ENCODE measurements at places on chromosomes 12 and 14.

DNA sequence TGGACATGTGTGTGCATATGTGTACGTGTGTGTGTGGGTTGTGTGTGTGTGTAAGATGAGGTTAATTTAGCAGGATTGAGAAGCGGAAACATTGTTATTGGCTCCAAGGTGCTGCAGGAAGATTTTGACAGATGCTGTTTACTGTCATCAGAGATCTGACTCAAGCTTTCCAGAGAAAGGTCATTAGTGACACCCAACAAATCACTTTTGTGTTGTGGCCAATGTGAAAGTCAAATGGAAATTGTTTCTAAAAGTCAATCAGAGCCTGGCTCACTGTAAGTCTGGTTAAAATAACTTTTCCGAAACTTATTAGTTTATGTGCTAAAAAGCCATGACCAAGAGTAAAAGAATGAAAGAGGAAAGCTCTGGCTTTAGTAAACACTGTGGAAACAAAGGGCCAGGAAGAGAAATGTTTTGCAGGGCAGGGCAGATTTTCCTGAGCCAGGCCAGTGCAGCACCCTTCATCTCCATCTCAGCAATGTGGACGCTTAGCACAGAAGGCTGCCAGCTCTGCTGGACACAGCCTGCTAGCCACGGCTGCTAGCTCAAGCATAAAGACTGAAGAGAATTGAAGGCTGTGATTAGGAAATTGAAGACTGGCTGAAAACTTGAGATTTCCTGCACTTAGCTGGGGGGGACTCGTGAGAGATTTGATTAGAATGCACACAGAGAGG lies 235.8 kb downstream of the NEDD1 start:
- DNase-seq = no peak

GRCh38 chr12:2248087-2248900 lies 195.5 kb downstream of the CACNA1C start:
- no peak for DNase-seq

DNA sequence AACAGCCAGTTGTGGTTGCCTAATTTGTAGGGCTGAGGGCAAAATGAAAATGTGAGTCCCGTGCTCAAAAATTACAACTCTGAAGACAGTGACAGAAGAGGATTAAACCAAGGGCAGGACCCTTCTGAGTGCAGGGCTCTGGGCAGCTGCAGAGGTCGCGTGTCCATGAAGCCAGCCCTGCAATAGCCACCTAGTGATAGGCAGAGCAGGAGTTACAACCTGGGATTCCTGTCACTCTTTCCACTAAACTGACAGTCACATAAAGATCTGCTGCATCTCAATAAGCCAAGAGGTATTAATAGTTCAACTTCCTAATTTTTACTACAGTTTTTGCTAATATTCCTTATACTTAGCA lies 94.1 kb downstream of the SLC2A13 start:
- no peak for DNase-seq

DNA sequence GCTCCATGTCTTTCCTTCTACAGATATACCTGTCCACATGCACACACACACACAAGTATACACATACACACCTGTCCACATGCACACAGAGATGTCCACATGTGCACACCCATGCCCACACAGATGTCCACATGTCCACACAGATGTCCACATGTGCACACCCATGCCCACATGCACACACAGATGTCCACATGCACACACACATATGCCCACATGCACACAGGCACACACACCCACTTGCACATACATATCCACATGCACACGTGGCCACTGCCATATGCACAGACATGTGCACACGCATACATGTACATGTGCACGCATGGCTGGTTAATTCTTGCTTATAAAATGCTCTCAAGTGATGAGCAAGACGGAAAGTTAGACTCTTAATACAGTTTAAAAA lies 32.2 kb downstream of the ELK3 start:
- no peak for DNase-seq

GRCh38 chr14:53285064-53285463 lies 131.9 kb upstream of the DDHD1 start:
- DNase-seq = no peak

GRCh38 chr12:81150382-81150781 lies 72.5 kb downstream of the ACSS3 start:
- DNase-seq = peak; percentile 46

DNA sequence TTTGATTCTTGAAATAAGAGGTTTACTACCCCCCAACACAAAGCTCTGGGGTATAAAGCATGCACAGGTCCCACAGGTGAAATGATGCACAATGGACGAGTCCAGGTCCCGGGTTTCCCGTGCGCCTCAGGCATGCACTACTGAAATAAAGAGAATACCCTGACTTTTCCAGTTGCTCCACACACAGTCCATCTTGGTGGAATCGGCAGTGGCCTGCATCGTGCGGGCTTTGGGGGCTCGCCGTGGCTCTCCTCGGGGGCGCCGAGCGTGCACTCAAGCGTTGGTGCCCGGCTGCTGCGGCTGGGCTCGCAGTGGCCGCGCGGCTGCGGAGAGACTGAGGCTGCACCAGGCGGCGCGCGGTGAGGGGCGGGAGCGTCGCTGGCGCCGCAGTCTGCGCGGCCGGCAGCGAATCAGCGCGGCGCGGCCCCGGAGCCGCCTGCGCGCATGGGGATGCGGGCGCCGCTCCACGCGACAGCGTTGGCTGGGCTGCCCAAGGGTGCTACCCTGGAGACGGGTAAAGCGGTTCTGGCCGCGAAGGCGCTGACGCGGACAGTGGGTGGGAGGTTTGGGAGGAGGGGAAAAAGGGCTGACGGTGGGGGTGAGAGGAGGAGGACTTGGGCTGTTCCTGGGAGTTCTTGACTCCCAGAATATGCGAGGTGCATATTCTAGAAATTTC lies 53.8 kb upstream of the CCDC175 start:
- DNase-seq = peak; percentile 13

DNA sequence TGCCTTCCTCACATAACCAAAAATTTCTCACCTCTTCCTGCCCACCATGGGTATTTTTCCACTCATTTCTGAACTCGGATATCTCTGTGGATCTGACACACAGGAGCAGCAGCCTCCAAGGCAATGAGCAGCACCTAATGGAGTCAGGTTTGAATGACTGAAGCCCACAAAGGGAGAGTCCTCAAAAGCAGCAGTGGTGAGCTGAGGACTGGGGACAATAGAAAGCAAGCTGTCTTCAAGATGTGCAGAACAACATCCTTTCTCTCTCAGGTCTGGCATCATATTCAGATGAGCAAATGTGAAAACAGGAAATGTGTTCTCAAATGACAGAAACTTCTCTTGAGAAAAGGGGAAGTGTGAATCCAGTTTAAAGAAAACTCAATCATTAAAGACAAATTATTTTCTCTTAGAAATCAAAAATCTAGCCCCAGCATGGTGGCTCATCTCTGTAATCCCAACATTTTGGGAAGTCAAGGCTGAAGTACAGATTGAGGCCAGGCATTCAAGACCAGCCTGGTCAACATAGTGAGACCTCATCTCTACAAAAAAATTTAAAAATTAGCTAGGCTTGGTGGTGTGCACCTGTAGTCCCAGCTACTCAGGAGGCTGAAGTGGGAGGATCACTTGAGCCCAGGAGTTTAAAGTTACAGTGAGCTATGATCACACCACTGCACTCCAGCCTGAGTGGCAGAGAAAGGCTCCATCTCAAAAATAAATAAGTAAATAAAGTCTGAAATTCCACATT lies 54.2 kb downstream of the C12orf42 start:
- DNase-seq = no peak

DNA sequence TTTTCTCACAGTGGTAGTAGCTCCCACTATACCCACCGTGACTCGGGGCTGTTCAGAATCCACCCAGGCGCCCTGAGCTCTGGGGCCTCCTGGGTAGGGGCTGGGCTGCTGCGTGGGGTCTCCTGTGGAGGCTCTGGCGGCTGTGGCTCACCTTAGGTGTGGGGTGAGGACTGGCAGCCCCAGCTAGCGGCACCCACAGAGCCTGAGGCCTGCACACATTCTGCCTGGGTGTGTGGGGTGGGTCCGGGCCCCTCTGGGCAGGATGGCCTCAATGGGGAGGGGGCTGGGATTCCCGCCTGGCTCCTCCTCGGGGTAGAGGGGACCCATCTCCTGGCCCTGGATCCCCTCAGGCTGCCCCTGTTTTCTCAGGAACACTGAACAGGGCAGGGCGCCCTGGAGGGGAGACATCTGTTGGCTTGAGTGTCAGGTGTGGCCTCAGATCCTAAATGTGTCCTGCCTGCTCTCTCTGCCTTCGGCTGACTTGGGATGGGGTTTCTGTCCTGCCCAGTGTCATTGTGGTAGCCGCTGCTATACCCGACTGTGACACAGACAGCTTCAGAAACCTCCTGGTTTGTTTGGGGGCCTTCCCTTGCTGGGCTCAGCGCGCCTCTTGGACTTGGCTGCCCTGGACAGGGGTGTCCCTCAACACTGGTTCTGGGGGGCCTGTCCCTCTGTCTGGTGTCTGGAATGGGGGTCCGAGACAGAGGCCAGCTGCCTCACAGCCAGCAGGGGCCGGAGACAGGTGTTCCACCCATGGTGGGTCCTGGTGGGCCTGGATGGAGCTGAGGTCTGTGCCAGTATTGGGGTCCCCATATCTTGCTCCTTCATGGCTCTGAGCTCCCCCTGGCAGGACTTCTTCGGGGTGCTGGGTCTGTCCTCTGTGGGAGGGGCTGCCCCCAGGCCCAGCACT lies 354.9 kb downstream of the TMEM121 start:
- no peak for DNase-seq

DNA sequence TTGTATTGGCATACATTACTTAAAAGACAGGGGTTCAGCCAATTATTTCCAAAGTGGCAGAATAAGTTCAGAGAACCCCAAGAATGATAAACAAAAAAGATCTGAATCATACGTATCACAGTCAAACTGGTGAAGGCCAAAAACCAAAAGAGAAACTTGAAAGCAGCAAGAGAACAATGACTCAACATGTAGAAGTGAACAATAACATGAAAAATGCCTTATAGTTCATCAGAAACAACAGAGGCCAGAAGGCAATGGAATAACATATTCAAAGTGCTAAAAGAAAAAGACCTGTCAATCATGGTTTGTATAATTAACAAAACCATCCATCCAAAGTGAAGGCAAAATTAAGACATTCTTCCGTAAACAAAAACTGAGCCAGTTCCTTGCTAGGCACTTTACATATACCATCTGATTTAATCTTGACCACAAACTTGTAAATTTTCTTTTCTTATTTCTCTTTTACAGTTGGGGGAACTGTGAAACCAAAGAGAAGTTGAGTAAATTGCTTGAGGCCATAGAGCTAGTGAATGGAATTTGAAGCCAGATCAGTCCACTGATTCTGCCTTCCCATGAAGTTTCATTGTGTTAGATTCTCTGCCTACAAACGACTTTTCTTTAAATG lies 232.1 kb upstream of the SEL1L start:
- DNase-seq = no peak

DNA sequence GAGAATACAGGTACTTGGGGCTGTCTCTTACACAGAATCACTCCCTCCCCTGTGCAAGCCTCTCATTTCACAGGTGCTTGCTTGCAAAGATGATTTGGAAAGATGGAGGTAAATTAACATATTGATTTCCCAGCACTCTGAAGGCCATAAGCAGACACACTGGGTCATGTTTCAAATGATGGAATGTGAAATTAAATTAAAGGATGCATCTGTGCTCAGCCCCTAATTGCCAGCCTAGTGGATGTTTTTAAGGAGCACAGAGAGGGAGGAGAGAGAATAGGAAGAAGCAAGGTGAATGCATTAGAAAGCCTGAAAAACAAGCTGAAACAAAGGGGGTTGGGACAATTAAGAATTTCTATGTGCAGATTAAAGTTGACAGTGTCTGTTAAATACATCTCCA lies 96.1 kb upstream of the GRIP1 start:
- no peak for DNase-seq

DNA sequence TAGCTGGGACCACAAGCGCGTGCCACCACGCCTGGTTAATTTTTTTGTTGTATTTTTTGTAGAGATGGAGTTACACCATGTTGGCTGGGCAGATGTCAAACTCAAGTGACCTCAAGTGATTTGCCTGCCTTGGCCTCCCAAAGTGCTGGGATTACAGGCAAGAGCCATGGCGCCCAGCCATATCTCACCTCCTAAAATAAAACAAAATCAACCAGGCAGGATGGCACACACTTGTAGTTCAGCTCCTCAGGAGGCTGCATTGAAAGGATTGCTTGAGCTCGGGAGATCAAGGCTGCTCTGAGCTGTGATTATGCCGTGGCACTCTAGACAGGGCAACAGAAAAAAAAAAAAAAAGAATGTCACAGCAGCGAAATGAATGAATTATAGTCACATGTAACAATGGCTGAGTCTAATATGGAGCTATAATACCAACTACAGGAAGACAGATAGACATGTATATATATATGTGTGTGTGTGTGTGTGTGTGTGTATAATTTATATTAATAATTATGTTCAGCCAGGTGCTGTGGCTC lies 19.3 kb upstream of the TMEM120B start:
- no peak for DNase-seq

GRCh38 chr12:41634091-41634490 lies 446.0 kb downstream of the PDZRN4 start:
- DNase-seq = no peak

DNA sequence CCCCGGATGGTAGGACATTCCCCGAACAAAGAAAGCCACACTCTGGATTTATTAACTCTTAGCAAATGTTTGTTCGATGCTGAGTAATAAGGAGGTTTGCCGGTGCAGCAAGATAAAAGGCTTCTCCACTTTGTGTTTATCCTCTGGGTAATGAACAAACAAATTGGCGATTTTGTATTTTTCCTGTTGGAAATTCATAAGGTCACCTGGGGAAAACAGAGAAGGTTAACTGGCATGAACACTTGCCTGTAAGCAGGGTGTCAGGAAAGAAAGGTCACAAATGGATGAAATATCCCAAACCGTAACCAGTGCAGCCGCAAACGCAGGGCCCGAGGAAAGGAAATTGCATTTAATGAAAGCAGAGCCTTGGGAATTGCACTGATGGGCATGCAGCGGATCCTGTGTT lies 132.8 kb downstream of the RMST start:
- DNase-seq = no peak

GRCh38 chr14:20617138-20618003 lies 24.1 kb downstream of the OR6S1 start:
- no peak for DNase-seq

DNA sequence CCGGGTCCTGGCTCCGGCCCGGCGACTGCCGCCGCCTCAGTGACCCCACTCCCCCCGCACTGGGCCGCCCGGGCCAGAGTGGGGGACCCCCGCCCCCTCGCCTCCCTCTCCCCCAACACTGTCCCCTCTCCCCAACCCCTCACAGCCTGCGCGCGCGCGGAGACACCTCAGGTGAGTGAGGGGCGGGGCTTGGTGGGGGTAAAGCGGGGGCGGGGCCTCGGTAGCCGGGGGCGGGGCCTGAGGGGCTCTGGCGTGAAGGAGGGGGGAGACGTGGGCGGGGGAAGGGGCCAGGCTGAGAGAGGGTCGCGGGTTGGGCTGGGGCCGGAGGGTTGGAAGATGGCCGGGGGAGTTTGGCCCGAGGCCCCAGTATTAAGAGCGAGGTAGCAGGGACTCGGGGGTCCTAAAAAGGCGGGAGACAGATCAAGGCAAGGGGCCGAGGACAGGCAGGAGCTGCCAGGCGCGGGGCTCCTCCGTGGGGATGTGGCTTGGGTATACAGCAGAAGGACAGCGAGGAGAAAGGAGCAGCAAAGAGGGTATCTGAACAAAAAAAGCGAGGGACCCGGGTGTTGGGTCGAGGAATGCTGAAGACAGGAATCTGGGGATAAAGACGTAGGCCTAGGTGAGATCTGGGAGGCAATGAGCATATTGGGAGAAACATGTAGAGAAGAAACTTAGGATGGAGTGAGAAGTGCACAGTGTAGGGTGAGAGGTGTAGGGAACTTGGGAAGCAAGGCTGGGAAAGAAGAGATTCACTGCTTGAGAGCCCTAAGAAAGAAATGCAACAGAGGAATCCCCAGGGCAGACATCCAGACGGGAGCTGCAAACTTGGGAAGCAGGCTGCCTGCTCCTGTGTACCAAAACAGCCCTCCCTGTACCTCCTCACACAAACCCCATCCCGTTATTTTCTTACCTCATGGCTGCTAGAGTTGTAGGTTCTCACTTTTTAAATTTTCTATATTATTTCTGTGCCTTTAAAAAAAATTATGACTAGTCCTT lies 10.8 kb downstream of the SUOX start:
- no peak for DNase-seq

All from NCI-H1694 treated with DMSO at 0.1 percent for 48 hours (cell line).